ENCODE measurements at places on chromosomes 12 and 14.

GRCh38 chr12:115095073-115095748, 411.2 kb upstream of the TBX3 start:
- DNase-seq = no peak

DNA sequence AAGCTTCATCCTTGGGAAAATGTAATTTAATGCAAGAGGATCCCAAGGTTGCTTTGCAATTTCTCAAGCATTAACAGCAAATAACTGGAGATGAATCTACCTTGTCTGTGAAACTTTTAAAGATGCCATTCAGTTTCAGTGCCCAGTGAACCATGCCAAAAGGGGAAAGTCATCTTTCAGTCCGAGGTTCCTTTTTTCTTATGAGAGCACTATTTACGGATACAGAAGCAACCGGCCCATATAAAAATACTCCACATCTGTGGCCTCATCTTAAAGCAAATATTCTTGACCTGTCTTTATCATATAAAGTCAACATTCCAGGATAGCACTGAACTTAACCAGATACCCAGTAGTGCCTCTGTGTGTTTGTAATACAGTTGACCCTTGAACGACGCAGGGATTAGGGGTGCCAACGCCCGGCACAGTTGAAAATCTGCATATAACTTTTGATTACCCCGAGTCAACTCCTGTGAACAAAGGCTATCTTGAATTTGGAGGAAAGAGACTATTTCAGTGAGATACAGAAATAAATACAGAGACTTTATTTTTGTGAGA, 209.4 kb downstream of the PCNX1 start:
- DNase-seq = no peak

DNA sequence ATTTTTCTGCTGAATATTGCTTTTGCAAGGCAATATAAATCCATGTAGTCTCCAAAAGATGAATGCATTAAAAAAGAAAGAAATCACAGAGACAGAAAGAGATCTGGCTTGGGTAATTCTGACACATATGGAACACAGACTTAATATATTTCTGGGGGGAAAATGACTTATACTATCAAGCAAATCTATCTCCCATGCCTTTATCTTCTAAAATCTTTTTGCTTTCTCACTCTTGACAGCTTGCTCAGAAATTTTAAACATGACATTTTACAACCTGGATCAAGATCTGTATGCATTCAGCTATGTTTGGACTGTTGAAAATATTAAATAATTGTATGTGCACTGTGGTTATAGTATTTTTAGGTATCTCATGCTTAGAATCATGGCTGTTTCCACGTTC, 73.0 kb downstream of the KITLG start:
- DNase-seq = no peak

- no peak for DNase-seq
These were observed 24.8 kb upstream of the MDM1 start for GRCh38 chr12:68356986-68357385.

GRCh38 chr14:96400495-96400894, 8.6 kb downstream of the AK7 start:
- no peak for DNase-seq

DNA sequence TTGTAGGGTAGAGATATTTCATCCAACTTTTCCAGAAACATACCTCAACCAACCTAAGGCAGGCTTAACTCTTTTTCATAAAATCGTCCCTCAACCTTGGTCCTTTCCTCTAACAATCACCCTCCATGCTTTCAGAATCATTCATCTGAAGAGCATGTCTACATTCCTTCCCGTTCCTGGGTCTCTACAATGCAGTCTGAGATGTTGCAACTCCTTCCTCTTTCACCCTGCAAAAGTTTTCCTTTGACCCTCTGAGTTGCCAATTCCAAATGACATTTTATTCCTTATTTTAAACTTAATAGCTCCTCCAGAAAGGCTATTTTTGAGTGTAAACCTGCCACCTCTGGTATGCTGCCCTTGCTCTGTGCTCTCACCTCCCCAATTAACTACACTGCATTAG, 16.7 kb downstream of the SLC7A7 start:
- DNase-seq = no peak

GRCh38 chr14:33833706-33834465, 117.0 kb downstream of the EGLN3 start:
- no peak for DNase-seq

- no peak for DNase-seq
These were observed 4.7 kb upstream of the C1R start for GRCh38 chr12:7096979-7097378.

- no peak for DNase-seq
These were observed 101.2 kb upstream of the EGLN3 start for GRCh38 chr14:34051966-34052657.

GRCh38 chr14:97594306-97594705, 797.1 kb downstream of the VRK1 start:
- DNase-seq = no peak

DNA sequence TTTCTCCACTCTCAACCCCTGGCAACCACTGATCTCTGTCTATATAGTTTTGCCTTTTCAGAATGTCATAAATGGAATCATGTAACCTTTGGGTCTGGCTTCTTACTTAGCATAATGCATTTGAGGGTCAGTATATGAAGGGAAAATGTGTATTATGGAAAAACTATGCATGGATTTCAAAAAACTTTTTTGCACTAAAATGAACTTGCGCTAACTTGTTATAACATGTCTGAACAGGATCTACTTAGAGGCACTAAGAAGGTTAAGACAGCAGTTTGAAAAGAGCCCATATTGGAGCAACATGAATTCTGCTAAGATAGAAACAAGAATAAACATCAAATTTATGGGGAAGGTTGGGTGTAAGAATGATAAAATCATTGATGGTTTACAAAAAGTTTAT, 29.1 kb downstream of the SLC39A9 start:
- DNase-seq = no peak

- DNase-seq = no peak
These were observed 48.8 kb downstream of the CIT start for GRCh38 chr12:119828300-119828699.

DNA sequence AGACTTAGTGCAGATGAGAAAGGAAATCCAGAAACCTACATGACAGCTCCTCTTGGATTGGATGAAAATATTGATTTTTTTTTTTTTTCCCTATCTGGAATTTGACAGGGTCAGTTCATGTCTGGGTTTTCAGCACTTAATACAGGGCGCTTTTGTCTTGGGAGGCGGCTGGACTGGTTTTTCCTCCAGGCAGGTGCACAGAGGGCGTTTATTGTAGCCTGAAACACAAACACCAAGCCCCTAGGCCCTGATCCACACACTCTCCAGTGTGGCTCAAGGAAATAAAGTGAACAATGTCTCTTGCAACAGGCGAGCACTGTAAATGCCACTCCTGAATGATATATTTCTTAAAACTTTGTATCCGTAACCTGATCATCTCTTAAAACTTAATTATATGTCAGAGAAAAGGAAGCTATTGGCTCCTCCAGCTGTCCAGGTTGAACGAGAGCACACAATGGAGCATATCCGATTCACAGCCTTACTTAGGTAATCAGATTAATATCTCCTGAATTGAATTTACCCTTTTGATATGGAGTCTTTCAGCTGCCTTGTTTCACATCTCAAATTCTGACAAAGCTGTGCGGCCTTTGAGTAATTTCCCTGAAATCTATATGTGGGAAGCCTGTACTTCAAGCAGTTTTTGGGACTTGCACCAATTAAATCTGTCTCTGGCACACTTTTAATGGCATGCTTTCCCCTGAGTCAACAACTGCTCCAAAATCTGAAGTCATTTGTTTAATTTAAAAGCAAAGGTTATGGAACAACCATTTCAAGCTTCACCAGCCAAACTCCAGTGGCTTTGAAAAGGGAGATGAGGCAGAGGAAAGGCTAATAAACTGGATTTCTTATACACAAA, 485.7 kb downstream of the ZFP36L1 start:
- DNase-seq = no peak

DNA sequence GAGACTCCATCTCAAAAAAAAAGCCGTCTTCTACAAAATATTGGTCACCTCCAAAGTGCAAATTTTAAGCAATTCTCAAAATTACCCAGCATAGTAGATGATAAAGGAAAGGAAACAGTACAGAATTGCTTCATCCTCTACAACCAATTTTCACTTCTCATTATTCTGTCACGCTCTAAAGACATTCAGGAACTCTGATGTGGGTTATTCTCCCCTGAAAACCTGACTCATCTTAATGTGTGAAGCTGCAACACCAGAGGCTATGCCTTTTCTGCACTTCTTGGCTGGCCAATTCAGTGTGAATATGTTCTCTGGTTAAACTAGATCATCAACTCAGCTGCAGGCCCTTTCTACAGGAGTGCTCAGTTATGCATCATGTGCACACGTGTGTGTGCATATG, 11.0 kb downstream of the PTGER2 start:
- no peak for DNase-seq

DNA sequence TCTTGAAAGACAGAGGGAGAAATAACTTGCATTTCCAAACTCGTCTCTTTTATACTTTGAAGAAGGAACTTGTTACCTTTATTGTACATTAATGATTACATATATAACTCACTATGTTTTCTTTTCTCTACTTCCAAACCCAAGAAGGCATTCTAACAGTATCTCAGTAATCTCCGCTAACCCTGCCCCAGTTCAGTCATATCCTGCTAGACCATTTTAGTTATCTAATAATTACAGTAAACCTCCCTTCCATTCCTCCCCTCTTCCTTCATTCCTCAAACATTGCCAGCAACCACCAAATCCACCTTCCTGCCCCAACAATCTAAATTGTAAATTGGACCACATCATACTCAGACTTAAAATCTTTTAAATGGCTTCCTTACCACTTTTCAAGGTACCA, 30.6 kb downstream of the STK38L start:
- DNase-seq = no peak

DNA sequence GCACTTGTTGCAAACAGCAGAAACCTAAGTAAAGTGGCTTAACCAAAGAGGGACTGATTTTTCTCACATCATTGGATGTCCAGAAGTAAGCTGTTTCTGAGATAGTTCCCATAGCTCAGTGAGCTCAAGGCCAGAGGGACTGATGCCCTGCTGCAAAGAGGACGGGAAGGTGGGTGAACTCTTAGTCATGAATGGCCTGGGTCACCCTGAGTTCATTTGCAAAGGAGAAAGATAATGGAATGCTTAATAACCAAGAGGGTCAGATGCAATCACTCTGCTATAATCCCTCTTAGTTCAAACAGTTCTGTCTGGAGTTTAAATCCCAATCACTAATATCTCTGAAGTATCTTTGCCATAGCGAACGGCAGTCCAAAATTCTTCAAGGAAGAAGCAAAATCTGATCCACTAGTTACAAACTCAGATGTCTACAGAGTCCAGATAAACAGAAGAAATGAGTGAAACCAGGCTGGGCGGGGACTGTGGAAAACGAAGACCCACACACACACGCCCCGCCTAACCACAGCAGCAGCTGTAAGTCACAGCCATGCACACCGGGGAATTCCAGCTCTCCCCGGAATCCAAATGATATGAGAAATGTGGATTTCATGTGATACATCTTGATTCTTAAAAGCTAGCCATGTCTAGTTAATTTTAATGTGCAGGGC, 289.5 kb downstream of the TMEM132D start:
- no peak for DNase-seq

- no peak for DNase-seq
These were observed 77.1 kb upstream of the DICER1 start for GRCh38 chr14:95234426-95234825.

- no peak for DNase-seq
These were observed 366.0 kb upstream of the RGS6 start for GRCh38 chr14:71566276-71566675.

- DNase-seq = no peak
These were observed 6.9 kb downstream of the FGF23 start for GRCh38 chr12:4372653-4373052.

- no peak for DNase-seq
These were observed 14.4 kb downstream of the ADCY6 start for GRCh38 chr12:48774516-48774915.

- DNase-seq = no peak
These were observed 149.0 kb downstream of the PRKCH start for GRCh38 chr14:61470261-61470960.

DNA sequence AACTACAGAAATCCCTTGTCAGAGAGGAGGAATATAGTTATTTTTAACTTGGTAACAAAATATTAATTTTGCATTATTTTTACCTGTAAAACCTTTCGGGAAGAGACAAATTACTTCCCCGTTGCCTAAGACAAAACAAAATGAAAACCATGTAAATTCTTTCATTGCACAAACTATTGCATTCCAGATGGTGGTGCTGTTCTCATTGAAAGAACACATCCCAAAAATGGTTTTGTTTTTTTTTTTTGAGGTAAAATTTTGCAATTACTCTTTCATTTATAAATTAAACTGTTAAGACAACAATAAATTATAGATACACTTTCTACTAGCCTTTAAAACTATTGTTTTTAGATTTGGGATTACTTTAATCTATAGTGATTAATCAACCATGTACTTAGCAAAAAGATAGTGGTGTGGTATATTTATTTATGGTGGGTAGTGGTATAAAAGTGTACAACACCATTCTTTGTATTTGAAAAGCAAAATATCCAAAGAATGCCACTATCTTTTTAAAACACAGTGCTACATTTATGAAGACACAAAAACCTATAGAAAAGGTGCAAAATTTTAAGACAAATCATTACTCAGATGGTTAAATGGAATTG, 115.5 kb downstream of the SLC38A1 start:
- DNase-seq = no peak

DNA sequence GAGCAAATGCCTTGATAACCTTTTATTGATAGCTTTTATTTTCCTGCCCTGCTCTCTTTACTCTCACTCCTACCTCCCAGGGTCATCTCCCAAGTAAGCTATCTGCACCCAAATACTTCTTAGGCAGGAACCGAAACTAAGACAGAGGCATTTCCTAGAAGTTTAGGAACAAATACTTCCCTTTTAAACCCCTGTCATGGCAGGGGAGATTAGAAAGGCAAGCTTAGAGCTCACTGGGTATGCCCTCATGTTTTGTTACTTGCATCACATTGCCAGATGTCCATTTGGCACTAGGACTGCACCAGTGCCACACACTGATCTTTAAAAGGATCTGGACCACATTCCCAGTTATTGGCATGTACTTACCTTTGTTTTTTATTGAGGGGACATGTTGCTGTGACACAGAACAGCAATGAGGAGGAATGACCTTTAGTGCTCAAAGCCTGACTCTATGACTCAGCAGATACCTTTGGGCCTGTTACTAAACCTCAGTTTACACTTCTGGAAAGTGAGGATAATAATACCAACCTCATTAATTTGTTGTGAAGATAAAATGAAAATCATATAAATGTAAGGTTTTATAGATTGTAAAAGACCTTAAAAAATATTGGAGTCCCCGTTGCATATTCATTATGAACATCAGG, 40.9 kb upstream of the MBIP start:
- DNase-seq = no peak

DNA sequence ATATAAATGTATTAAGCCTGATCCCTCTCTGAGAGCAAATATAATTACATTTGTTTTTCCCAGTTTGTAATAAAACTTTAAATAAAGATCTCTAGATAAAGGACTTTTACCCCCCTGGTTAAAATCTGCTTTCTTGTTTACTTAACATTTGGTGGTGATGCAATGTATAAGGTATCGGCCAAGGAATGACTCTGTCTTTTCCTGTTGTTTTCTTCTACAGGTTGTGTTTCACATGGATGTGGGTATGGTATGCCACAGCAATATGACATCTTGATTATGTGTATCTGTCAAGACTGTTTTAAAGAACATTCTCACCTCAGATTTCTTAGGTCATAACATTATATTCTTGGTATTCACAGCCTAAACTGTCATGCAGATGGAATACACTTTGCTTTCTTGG, 210.6 kb upstream of the NOVA1 start:
- DNase-seq = no peak

Measured in activated T-cell treated with anti-CD3 and anti-CD28 coated beads, Interleukin-2, amount 50 U/mL, for 24 hours (primary cell).